ENCODE measurements at places on chromosomes 5 and 9. TPM values are rescaled to one million over a fixed set of nuclear protein-coding genes. Genes with fewer than 3 reads are reported as not detected.

DNA sequence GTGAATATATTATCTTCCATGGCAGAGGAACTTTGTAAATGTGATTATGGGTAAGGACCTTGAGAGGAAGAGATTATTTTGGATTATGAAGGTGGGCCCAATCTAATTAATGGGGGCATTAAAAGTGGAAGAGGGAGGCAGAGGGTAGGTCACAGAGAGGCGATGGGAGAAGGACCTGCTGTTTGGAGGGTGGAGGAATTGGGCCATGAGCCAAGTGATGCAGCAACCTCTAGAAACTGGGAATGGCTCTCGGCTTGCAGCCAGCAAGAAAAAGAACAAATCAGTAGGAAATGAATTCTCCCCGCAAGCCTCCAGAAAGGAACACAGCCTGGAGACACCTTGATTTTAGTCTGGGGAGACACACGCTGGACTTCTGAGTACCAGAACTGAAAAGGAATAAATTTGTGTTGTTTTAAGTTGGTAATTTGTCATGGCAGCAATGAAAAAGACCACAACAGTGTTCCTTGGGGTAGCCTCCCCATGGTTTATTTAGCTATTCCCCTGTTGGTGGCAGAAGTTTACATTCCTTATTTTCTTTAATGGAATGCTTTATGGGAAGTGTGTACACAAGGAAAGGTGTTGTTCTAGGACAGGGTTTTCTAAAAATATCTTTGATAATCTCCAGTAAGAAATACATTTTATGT is 103.6 kb downstream of the HSPA4 start:
- DNase-seq: no peak

GRCh38 chr9:78577156-78577906 is 280.4 kb downstream of the PSAT1 start:
- DNase-seq: no peak

Gene TCERG1
- total RNA-seq: 71.7 TPM

Gene GTF2H2C
- total RNA-seq: 36.1 TPM

GRCh38 chr9:35616681-35617459 is 1.3 kb downstream of the CD72 start:
- DNase-seq: peak; percentile 74

DNA sequence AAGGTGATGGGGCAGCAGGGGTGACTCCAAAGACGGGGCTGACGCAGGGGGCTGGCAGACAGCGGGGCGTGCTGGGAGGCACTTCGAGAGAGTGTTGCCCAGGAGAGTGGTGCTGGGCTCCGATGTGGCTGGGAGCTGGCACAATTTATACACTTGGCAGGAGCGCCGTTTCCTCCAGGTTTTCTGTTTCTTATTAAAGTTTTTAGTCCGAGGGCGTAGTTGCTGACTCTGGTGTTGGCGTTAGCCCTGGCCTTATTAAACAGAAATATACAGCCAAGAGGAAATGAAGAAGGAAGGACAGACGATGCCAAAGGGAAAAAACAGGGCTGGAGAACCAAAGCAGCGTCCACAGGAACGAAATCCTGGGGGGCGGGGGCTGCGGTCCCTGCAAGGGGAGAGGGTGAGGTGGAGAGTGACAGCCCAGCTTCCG is 139.6 kb upstream of the PHYKPL start:
- no peak for DNase-seq

GRCh38 chr5:81904166-81904565 is 67.7 kb upstream of the ATG10 start:
- DNase-seq: no peak

Gene GMCL2
- not detected for total RNA-seq

Gene SLC6A19
- total RNA-seq: not detected

DNA sequence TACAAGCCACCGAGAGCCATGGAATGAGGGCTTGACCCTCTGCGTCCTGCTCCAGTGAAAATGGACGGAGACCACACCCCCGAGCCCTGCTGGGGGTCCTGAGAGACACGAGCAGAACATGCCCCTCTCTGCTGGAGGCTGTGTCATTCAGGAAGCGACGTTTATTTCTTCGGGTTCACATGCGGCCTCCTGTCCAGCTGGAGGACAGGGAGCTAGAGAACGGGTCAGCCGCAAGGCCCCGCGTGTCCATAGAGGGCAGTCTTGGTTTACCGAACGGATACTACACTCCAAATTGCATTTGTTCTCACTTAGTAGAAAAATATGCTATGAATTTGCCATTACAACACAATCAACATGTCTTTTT is 36.1 kb downstream of the MRPL36 start:
- peak; percentile 82 for DNase-seq

- DNase-seq: no peak
Observed at GRCh38 chr9:115359017-115359780, 241.2 kb upstream of the TNC start.

Measured in fibroblast of villous mesenchyme (primary cell).